Glomerular endothelial cell (primary cell): ENCODE measurements at places on chromosomes 1 and 21. TPM values are rescaled to one million over a fixed set of nuclear protein-coding genes. Genes with fewer than 3 reads are reported as not detected.

- no peak for DNase-seq
Measured at GRCh38 chr1:67683766-67684525, 1.1 kb upstream of the GADD45A start.

GRCh38 chr1:30571380-30571779, 152.0 kb downstream of the MATN1 start:
- DNase-seq: no peak

GRCh38 chr1:15625056-15625917, 8.0 kb downstream of the DDI2 start:
- DNase-seq: no peak

DNA sequence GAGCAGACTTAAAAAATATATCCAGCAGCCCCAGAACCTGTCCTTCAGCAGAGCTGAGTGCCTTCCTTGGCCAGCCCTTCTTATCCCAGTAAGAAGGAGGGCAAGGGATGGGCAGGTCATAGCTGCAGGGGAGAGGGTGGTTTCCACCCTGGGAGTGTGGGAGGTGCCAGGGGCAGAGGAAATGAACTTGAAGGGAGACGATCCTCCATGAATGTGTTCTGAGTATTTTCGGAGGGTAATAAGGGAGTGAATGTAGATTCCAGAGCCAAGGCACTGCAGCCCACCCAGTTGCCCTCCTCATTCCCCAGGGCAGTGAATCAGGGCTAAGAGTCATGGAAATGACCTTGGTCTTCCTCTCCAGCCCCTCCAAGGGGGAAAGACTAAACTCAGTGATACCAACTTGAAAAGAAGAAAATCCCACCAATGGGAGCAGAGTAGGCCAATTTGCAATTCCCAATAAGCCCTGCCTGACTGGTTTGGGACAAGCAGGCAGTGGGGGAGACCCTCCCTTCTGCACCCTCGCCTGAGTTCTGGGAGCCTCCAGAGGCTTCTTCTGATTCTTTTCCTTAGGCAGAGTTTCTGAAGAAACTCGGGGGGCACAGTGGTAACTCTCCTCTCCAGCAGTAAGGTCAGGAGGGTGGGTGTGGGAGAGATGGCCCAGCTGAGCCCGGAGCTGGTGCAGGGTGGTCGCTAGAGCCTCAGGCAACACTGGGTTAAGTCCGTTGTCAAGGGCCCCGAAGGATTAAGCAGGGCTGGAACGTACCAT, 4.2 kb downstream of the MYOG start:
- no peak for DNase-seq

GRCh38 chr1:47637111-47637685, 199.4 kb downstream of the FOXD2 start:
- no peak for DNase-seq

DNA sequence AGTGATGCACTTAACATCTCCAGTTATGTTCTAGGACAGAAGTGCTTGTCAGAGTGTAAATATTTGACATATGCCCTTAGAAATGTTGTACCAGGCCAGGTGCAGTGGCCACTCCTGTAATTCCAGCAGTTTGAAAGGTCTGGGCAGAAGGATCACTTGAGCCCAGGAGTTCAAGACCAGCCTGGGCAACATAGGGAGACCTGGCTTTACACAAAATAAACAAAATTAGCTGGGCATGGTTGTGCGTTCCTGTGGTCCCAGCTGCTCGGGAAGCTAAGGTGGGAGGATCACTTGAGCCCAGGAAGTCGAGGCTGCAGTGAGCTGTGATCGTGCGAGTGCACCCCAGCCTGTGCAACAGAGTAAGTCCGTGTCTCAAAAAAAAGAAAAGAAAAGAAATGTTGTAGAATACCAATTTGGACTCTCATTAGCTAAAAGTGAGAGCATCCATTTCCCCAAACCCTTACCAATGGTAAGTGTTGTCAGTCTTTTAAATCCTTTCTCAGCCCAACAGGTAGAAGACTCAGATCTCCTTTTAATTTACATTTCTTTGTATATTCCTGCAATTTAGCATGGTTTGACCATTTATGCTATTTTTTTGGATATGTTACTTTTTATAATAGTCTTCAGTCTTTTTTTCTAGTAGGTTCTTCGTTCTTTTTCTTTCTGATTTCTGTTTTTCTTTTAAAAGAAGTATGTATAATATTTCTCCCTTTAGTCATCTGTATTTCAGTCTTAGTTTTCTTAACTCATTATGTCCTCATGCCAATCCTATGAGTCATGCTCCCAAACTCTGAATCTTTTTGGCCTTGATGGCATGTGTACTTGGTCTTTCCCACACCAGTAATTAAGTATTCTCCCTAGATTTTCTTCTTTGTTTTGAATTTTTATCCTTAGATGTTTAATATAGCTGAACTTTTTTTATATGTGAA, 74.4 kb downstream of the CAMTA1 start:
- peak; percentile 95 for DNase-seq

DNA sequence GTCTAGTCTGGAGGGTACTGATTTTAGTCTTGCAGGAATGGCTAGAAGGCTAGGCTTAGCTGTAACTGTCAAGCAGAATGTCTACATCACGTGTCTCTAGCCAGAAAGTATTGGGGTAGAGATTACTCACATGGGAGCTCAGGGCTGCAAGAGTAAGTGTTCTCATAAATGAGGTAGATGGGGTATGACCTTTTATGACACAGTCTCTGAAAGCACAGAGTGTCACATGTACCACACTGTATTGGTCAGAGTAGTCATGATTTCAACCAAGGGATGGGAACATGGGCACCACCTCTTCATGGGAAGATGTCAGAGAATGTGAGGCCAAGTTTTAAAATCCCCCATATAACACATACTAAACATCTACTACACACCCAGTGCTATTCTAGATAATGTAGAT, 2.9 kb downstream of the FYB2 start:
- no peak for DNase-seq

- DNase-seq: no peak
Measured at GRCh38 chr1:76198452-76198851, 123.9 kb downstream of the ST6GALNAC3 start.

- no peak for DNase-seq
Measured at GRCh38 chr1:219987325-219987724, 59.0 kb upstream of the SLC30A10 start.

DNA sequence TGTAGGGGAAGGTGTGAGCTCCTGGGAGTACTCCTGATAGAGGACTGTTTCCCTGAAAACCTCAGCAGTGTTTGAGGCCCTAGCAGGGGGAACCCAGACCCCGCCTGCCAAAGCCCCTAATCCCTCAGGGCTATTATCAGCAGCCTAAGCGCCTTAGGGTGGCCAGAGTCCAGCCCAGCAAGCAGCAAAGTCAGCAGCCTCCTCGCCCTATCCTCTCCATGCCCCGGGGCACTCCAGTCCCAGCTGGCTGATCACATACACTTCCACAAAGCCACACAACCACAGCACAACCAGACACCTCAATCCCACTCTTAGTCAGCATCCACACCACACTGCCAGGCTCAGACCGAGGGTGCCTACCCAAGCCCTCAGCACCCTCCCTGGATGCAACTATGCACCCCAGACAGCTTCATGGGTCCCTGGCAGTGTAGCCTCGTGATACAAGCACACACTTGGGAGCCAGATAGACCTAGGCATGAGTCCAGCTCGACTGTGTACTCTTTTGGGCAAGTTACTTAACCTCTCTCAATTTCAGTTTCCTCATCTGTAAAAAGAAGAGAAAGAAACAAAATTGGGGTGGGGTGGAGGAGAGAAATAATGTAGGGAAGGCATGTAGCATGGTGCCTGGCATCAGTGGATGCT, 7.1 kb downstream of the IGSF9 start:
- DNase-seq: no peak

DNA sequence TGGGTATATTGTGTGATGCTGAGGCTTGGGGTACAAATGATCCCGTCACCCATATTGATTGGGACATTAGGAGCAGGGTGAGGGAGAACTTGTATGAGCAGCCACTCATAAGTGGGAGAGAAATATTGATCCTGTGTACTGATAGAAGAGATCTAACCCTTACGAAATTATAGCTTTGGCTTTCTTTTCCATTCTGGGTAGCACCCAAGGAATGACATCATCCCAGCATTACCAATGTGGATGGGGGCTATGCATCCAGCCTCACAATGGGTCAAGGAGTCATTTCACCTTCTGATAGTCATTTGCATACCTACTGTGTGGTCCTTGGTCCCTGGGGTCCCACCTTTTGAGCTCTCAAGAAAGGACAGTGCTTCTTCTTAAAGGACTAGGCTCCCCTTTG, 1.9 kb upstream of the NAV1 start:
- DNase-seq: no peak

- DNase-seq: no peak
Measured at GRCh38 chr21:25513810-25514209, 93.5 kb downstream of the MRPL39 start.

DNA sequence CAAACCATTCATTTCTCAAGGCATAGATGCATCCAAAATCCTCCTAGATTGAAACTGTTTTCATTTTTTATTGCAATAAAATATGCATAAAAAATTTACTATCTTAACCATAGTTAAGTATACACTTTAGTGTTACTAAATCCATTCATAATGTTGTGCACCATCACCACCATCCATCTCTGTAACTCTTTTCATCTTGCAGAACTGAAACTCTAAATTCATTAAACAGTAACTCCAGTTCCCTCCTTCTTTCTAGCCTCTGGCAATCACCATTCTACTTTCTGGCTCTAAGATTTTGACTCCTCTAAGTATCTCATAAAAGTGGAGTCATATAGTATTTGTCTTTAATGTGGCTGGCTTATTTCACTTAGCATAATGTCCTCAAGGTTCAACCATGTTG, 236.8 kb downstream of the SMYD3 start:
- no peak for DNase-seq

The OR10K1 gene
- not detected in 2 replicates for total RNA-seq

The MR1 gene
- total RNA-seq: 1.2 and 2.4 TPM in 2 replicates

The CHODL gene
- total RNA-seq: 0.06 TPM in 1 of 2 replicates, not detected in the other

The ETV3L gene
- total RNA-seq: not detected in 2 replicates

The CYP4A22 gene
- total RNA-seq: not detected in 2 replicates

The NUF2 gene
- total RNA-seq: 1.8 and 8.0 TPM in 2 replicates
